ENCODE measurements at places on chromosomes 5 and 9.

GRCh38 chr9:126112135-126112720 is 214.4 kb upstream of the MVB12B start:
- no peak for DNase-seq

GRCh38 chr5:176578391-176578808 is 29.3 kb downstream of the CDHR2 start:
- DNase-seq: no peak

DNA sequence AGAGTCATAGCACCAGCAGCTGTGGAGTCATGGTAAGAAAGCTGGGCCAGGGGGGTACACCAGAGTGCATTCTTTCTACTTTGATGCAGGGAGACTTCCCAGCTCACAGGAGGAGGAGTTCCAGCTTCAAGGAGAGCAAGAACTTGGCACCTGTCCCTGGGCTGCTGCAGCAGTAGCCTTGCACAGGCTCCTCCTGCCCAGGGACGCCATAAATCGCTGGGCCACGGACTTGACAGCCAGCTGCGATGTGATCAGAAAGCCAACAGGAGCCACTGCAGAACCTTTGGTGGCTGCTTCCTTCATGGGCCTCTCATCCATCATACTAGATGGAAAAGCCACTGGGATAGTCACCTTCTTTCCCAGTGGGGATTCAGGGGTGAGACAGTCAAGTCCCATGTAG is 234.7 kb downstream of the NMUR2 start:
- no peak for DNase-seq

DNA sequence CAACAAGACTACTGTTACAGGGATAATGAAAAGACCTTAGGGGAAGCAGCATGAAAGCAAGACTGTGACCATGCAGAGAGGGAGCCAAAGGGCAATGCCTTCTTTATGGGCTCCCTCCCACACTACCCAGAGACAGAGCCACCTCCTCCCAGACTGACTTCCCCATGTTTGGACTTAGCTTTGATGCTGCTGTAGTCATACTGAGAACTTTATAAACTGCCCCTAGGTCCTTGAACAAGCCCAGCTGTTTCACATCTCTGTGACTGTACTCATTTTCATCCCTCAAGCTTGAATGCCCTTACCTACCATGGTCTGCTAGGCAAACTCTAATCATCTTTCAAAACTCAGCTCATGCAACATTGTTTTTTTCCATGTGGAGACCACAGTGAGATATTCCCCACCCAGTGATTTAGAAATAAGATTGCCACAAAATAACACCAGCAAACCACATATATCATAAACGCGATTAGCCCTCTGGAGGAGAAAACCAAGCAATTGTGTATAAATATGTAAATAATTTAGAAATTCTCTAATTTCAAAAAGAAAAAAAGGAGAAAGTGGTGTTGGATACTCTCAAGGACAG is 23.4 kb upstream of the FAM169A start:
- DNase-seq: no peak

DNA sequence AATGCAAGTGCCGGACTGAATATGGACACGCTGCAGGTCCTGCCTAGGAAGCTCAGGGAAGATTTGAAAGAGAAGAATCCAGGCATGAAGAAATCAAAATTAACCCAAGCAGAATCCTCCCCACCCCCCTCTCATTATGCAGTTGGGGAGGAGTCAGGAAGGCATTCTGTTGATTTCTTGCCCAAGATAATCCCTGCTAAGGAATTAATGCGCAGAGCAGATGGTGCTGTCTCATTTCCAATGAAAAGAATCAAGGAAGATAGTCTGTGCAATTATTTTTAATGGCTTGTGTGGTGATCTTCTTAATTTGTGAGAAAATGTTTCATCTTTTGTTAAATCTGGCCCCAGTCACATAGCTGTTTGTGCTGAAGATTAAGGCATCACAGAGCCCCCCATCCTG is 145.0 kb downstream of the ZNF462 start:
- peak; percentile 97 for DNase-seq

DNA sequence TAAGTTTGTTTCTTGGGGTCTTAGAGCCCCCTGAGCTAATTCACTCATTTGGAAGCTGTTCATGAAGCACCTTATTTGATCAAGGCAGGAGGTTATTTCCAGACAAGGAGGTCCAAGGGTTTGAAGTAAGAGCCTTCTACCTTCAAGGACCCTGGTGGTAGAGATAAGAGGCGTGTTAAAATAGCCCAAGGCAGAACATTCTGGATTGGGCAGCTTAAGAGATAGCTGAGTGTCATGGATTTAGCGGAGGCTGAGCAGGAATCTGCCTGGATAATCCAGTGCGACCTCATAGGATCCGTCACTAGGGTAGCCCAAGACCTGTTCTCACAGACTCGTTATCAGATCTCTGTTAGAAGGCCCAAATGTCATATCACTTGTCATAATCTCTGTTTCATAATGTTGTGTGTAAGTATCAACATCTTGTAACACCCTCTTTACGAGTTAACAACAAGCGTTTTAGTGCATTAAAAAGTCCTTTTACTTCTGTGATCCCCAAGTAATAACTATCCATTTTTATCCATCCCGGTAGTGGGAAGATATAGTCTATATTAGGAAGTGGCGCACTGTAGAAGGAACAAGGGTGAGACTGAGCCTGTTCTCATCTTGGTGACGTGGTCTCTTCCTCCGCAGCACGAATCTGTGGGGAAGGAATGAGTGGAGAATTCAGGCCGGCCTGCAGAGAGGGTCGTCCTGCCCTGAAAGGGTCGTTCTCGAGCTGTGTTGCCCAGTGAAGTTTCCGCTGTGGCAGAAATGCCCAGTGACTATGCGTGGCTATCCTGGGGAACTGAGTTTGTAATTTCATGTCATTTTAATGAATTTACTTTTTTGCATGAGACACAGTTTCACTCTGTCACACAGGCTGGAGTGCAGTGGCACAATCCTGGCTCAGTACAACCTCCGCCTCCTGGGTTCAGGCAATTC is 28.8 kb downstream of the SLC25A25 start:
- DNase-seq: no peak

- no peak for DNase-seq
Observed at GRCh38 chr5:9545992-9546851, at the start of gene SEMA5A. SEMA5A (minus strand) TSS chr5:9546075; CDS start chr5:9379946, 166,129 bp downstream.

All from NCI-H524 treated with DMSO at 0.1 percent for 48 hours (cell line).